ENCODE measurements at places on chromosomes 1 and 21.

- DNase-seq, result no peak
Observed at GRCh38 chr1:242710286-242710685, 185.8 kb upstream of the PLD5 start.

DNA sequence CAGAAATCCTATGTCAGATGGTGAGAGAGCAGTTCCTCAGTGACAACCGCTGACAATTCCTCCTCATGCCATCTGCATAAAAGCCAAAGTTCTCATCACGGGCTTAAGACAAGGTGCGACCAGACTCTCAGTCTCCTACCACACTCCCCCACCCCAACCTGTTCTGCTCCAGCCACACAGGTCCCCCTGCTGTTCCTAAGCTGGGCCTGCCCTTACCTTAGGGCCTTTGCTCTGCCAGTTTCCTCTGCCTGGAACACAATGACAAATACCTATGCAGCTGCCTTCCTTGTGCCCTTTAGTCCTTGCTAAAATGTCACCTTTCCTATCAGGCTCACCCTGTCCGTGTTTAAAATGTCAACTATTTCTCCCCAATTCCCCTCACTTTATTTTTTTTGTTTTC is 382.2 kb downstream of the NTNG1 start:
- DNase-seq, result no peak

DNA sequence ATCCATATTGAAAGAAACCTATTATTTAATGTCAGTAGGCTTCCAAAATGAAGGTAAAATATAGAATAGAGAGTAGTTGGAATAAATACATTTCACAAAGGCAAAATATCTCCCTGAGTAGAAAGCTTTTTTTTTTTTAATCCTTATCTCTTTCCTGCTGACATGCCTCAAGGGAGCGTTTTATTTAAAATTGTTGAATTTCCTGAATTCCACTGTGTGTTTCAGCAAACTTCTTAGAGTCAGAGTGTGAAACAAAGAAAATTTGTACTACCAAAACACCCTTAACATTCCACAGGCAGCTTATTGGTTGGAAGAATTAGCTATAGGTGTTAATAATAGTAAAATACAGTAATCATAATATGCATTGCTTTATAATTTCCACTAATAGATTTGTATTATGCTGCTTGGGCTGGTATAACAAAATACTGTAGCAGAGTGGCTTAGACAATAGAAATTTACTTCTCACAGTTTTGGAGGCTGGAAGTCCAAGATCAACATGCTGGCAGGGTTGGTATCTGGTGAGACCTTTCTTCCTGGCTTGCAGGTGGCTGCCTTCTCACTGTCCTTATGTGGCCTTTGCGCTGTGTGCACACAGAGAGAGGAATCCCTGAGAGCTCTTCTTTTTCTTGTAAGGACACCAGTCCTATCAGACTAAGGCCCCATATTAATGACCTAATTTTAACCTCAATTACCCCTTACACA is 468.4 kb upstream of the C1orf87 start:
- no peak for DNase-seq

GRCh38 chr21:36509973-36510664 is 30.2 kb upstream of the CLDN14 start:
- DNase-seq, result no peak

DNA sequence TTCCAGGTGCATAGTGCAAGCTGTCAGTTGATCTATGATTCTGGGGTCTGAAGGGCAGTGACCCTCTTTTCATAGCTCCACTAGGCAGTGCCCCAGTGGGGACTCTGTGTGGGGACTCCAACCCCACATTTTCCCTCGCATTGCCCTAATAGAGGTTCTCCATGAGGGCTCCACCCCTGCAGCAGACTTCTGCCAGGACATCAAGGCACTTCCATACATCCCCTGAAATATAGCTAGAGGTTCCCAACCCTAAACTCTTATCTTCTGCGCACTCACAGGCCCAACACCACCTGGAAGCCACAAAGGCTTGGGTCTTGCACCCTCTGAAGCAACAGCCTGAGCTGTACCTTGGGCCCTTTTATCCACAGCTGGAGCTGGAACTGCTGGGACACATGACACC is 65.7 kb upstream of the PKN2 start:
- no peak for DNase-seq

GRCh38 chr1:117093870-117094621 is 27.5 kb downstream of the TRIM45 start:
- DNase-seq, result peak; percentile 46

DNA sequence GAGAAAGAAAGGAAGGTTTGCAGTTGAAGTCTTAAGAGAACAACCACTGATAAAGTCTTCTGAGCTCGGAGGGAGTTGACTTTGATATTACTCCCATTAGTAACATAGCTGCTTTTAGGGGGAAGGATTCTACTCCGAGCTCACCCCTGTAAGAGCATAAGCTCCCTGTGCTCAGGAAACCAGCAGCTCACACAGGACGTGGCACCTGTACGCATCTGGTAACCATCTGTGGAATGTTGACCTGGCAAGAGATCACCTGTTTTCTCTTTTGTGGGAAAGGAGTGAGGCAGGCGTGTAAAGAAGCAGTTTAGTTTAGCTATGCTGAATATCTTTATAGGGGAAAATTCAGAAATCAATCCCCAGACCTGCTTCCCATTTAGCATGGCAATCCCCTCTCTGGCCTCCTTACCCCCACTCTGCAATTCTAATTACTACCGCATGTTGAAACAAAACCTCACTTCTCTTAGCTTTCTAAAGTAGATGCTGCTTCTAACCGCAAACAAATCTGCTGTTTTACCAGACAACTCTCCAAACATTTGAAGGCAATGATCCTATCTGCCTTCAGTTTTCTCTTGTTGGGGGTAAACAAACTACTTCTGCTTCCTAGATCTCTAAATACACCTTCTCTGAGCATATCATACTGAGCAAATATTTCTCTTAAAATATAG is 121.8 kb upstream of the KCNK1 start:
- DNase-seq, result no peak

GRCh38 chr1:20276485-20277159 is 14.1 kb upstream of the VWA5B1 start:
- DNase-seq, result no peak

- DNase-seq, result no peak
Observed at GRCh38 chr1:62852253-62852652, 68.3 kb downstream of the ATG4C start.

- no peak for DNase-seq
Observed at GRCh38 chr1:171366085-171366484, 52.1 kb downstream of the FMO4 start.

GRCh38 chr1:244796719-244797406 is 38.6 kb upstream of the COX20 start:
- peak; percentile 48 for DNase-seq

DNA sequence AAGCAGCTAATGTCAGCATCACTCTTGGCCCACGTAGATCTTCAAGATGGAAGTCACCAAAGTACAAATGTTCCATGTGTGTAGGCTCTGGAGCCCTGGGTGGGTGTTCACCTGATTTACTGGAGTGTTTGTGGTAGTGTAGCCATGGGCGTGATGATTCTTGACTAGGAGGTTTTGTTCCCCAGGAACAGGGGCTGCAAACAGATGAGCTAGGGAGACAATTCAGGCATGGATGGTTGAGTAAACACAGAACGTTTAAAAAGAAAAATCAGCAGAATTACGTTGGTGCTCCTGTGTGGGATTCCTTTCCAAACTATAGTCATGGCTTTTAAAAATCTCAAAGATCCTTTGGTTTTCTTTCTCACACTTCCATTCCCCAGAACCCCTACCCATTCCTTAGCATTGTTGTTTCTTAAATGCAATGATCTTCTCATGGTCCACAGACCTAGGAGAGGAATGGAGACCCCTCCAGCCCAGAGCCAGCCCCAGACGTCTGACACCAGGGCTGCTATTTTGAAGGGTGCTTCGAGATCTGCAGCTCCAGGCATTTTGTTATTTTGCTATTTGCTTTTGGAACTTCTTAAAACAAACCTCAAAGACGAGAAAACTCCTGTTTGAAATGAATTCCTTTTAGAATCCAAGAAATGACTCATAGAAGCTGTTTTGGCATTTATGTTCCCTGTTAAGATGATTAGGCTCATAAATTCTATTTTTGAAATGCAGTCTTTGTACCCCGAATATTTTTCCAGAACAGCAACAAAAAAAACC is 115.1 kb downstream of the ETS2 start:
- DNase-seq, result no peak

GRCh38 chr1:224052772-224053171 is 61.1 kb upstream of the FBXO28 start:
- DNase-seq, result peak; percentile 41

GRCh38 chr1:67342076-67342890 is 34.6 kb downstream of the IL12RB2 start:
- DNase-seq, result no peak

DNA sequence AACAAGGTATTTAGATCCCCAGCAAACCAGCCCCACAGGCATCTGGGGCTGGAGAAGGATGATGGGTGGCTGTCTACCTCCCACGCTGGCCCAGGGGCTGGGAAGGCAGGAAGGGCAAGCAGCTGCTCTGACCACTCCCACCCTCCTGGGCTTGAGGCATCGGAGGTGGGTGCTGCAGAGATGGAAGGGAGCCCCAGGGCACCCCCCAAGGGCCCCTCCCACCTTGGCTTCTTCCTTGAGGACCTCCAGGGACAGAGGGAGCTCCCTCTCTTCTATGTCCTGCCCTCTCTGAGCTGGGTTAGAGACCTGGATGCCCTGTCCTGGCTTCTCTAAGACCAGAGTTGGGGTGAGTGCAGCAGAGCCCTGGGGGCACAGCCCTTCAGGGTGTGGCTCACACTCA is 3.1 kb downstream of the CD52 start:
- no peak for DNase-seq

DNA sequence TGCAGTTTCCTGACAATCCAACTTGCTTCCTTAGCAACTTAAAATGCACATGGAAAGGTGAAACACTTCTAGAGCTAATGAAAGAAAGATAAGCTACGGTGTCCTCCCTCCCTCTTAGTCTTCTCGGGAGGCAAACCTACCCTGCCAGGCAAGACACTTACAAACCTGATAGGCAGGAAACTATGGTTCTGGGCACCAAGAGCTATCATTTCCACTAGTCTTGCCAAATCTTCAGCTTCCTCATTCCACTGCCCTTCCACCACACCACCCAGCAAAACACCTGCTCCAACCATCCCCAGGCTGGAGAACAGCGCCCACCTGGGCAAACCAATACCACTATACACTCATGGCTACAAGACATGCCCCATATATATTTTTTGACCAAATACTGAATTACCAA is 15.2 kb downstream of the NDC1 start:
- DNase-seq, result no peak

DNA sequence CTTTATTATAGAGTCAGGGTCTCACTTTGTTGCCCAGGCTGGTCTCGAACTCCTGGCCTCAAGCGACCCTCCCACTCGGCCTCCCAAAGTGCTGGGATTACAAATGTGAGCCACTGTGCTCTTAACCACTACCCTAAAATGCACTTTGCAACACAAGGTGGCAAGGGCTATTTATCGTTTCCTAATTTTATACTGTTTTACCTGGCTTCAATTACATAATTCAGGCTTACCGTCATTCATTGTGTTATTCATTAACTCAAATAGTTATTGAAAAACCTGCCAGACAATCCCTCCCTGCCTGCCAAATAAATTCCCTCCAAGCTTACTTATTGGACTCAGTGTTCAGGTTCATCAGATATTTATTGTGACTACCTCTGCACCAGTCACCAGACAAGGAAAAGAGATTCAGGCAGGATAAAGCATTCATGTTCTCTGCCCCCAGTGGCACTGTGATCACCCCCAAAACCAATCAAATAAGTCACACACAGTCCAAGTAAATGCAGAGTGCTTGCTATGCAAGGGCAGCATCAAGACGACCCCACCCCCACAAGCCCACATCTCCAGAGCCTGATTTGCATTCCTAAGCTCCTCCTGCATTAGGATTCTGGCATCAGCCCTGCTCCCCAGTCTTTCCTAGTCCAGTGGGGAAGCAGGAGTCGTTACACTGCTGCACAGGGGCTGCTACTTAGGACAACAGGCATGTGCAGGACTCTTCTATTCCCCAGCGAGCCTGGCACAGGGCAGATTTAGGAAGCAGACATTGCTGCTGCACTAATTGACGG is 8.1 kb downstream of the PAQR7 start:
- DNase-seq, result no peak

DNA sequence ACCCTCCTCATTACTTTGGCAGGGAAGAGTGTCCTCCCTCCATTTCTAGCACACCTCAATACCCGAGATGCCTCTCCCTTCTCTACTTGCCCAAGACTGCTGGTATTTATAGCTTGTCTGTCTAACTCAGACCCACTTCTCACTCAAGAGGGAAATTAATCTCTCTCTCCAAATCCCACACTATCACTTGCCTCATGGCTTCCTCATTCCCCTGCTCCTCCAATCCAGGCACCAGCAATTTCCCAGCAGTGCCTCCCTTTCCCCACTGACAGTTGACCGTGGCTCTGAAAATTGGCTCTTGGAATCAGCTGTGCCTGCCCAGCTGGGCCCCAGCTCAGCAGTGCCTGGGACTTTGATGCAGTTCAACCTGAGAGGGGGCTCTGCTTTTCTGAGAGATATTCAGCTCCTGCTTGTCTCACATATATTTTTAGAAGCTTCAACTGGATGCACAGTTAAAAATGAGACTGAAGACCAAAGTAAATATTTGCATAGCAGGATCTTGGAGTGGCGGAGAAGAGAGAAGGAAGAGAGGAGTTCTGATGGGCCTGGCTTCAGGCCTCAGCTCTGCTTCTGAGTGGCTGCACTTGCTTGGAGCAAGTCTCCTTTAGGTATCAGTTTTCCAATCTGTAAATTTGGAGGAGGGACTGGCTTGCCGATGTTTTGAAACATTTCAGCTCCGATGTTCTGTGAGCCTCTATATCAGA is 81.1 kb upstream of the SPATA6 start:
- no peak for DNase-seq

DNA sequence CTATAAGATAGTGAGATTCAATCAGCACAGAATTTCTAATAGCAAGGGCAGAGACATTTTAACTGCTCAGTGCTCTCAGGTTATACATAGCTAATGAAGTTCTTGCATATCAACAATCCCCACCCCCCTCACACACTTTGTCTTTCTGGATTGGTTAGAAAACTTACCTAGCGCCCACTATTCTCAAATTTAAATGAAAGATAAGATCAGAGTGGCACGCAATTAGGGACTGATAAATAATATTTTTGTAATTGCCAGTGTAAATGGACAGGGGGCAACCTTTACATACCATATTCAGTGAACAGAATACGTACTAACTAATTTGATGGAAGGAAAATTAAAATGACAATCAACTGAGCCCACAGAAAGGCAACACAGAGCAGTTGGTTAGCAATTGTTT is 11.7 kb downstream of the SELL start:
- no peak for DNase-seq

- DNase-seq, result peak; percentile 84
Observed at GRCh38 chr1:147084273-147085096, 87.8 kb downstream of the PRKAB2 start.

DNA sequence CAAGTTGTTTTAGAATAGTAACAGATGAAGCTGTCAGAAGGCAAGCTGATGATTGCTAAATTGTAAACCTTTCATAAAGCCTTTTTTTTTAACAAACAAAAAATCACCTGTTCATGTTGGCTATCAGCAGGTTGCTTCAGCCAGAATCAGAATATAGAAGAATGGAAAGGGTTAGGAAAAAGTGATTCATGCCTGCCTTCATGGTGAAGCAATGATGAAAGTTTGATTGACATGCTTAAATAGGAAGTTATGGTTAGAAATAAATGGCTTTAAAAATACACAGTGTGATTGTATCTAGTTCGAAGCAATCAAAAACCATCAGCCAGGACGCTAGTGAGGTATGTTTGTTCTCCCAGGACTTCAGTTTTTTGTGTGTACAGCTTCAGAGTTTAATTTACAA is 37.9 kb downstream of the GABPA start:
- no peak for DNase-seq

Measured in RCC 7860 (cell line).